NCI-H1930 (cell line): ENCODE measurements at places on chromosomes 1 and 21.

DNA sequence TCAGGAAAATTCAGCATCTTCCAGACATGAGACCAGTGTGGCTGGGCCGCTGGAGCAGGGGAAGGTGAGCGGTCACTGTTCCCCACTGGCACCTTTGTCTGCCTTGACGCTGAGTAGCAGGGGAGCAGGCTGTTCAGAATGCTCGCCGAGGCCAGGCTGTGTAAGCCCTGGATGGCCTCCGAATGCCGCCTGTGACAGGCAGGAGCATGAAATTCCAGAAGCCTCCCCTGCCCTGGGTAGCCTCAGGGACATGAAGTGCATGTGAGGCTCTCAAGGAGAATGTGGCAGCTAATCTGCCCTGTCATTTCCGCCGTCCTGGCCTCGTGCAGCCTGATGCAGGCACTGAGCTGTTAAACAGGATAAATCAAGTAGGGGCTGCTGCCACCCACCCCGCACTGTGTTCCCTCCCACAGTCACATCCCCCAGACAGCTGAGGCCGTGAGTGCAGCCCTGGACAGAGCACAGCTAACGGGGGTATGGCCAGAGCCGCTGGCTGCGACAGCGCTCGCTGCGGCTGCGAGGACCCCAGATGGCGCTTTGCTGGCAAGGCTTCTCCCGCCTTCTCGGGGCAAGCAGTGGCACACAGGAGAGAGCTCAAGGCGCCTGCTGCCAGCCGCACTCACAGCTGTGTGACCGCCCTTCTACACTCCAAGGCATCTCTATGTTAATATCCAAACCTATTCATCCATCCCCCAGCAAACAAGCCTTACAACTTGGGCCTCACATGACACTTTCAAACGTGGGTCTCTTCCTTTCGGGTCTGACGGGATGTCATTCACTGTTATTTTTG is 105.0 kb upstream of the COL6A1 start:
- DNase-seq = no peak

GRCh38 chr1:247337250-247337746 is 5.6 kb upstream of the ZNF496 start:
- DNase-seq = no peak

DNA sequence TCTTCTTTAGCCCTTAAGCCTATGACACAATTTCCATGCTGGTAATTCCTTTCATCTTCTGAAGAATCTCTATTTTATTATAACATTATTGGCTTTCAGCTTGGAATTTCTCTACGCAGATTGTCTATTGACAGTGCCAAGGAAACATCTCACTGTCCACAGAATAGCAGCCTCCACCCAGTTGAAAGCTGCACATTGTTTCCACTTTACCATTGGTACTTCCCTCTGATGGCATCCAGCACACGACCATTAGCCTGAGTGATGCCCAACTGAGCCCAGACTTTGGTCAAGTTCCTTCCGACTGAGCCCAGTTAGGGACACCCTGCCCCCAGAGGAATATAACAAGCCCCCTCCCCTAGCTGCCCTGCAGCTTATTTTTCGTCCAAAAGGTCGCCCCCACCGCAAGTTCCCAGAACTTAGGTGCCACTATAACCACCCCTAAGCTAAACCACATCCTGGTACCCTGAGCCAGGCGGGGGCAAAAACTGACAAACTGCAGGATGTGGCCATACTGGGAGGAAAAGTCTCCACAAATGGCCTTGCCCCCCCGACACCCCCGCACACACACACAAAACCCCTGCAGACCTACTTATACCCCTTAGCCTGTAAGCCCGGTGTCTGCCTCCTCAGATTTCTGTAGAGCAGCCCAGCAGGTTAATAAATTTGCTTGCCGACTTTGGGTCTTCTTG is 13.2 kb downstream of the GBP5 start:
- no peak for DNase-seq

DNA sequence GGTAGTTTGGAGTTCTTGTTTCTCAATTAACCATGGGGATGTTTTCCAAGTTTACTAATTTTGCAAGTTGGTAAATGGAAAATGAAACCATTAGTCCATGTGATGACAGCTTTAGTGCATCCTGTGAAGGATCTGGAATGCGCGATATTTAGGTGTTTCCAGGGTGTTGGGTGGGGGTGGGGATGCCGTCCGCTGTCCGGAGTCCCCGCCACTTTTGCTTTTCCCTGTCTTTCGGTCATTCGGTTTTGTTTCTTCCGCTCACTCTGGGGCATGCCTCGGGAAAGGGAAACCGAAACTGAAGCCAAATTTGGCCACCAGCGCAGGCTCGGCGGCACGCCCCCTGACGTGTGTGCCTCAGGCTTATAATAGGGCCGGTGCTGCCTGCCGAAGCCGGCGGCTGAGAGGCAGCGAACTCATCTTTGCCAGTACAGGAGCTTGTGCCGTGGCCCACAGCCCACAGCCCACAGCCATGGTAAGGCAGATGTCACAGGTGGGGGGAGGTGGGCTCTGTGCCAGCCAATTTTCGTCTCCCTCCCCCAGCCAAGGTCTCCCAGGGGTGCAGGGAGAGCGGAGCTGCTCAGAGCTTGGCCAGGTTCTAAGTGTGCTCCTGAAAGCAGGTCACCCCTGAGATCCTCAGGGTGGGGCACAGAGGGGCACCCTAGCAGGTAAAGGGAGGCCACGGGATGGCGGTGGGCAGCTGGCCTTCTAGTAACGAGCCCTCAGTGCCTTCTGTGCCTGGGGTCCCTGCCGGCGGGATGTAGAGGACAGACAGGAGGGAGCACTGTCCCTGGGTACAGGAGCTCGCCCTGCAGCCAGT is at the start of gene ISG15:
Gene ISG15, plus strand, starts transcription at position 393 of the 817 bp plus-strand sequence. Its CDS starts 77 bp downstream, at position 470.
- DNase-seq = no peak

DNA sequence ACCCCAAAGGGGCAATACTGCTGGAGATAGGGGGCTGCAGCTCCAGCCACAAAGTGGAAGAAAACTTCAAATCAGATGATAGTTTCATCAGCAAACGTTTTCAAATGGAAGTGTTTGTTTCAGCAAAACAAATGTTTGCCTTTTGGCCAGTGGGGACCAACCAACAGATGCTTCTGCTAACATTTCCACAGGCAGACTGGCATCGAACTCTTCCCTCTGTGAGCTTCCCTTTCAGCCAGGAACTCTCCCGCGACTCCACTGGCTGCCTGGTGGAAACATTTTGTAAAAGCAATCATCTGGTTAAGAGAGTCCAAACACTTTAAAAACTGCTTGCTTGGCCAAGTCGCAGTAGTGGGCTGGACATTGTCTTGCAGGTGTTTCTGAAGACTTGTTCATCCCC is 30.7 kb downstream of the CENPF start:
- no peak for DNase-seq

GRCh38 chr1:112504661-112505399 is 3.9 kb upstream of the WNT2B start:
- DNase-seq = no peak

- no peak for DNase-seq
Measured at GRCh38 chr1:175099916-175100315, 32.3 kb downstream of the TNN start.

- no peak for DNase-seq
Measured at GRCh38 chr1:228415221-228415620, 1.4 kb downstream of the TRIM17 start.

GRCh38 chr21:42007356-42007940 is 2.7 kb downstream of the ZBTB21 start:
- no peak for DNase-seq

DNA sequence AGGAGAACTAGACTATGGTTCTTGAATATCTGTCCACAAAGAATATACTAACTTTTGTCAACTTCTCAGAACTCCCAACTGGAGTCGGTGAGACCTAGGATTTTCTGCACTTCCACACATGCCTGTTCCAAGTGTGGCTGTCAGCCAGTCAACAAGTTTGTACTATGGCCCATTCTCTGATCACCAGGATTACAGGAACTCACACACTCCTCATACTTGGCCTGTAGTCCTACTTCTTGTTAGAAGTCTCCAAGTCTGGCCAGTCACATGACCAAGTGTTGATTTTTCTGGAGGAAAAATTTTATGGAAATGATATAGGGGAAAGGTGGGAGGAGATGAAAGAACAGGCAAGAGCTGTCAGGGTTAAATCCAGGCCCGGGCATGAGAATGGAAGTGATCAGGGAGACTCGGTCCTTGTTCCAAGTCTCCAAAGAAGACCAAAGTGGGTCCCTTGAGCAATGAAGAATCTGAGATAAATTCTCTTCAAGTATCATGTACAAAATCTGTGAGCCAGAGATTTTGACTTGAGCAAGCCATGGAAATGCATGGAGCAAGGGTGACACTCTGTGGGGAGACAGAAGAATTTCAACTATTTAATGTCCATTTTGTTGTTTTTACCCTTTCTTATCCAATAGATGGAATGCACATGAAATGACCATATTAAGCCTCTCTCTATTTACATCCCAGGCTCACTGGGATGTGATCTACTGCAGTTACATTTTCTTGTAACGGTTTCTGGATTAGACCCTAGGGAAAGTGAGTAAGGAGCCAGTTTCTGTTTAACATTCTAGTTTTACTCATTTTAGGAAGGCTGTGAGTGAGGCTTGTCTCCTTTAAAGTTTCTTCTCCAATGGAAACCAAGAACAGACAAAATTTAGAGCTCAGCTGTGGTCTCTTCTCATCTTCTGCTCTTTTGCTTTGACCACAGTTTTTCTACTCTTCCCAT is 320.9 kb downstream of the ASTN1 start:
- peak; percentile 9 for DNase-seq

DNA sequence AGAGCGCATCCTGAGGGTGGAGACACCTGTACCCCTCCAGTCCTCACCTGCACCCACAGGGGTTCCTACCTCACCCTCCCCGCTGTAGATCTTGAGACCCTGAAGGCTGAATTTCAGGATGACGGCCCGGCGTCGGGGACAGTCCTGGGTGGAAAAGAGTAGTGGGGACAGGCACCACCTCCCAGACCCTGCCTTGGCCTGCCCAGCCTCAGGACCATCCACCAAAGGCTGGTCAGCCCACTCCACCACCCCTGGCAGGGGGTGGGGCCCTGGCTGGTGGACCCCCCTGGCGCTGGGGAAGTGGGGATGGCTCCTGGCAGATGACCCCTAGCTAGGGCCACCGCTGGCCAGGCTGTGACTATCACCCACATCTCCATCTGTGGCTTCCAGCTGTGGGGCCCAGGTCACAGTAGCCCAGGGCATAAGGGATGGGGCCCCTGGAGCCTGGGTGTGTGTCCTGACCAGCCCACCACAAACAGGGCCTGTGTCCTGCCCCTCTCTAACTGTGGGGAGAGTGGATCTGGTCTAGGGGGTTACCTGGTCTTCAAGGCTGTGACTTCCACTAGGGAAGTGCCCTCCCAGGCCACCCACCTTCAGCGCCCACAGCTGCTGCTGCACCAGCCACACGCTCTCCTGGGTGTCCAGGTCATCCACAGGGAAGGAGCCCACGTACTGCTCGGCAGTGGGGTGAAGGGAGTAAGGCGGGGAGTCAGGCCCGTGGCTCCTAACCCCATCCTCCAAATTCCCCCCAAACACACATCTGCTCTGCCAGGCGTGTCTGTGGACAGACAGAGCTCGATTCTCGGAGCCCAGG is 5.4 kb downstream of the SH2D5 start:
- no peak for DNase-seq

- no peak for DNase-seq
Measured at GRCh38 chr1:84504580-84505492, 1.4 kb upstream of the SPATA1 start.

GRCh38 chr1:47656719-47657685 is 219.2 kb downstream of the FOXD2 start:
- DNase-seq = no peak
